Tongue (tissue), 3 donors: ENCODE measurements at places on chromosomes 2 and 18. TPM values are rescaled to one million over a fixed set of nuclear protein-coding genes. Genes with fewer than 3 reads are reported as not detected.

The LYPD6B gene
- 1.7 TPM for total RNA-seq

The ACOXL gene
- total RNA-seq = not detected

The HOXD12 gene
- total RNA-seq = not detected

The ABCG8 gene
- not detected for total RNA-seq

The CLEC4F gene
- total RNA-seq = not detected

The SP140 gene
- 1.7 TPM for total RNA-seq

The DYNAP gene
- total RNA-seq = not detected
